Cerebellar nuclear complex (tissue), 1 donor: ENCODE measurements at places on chromosomes 2 and 18.

DNA sequence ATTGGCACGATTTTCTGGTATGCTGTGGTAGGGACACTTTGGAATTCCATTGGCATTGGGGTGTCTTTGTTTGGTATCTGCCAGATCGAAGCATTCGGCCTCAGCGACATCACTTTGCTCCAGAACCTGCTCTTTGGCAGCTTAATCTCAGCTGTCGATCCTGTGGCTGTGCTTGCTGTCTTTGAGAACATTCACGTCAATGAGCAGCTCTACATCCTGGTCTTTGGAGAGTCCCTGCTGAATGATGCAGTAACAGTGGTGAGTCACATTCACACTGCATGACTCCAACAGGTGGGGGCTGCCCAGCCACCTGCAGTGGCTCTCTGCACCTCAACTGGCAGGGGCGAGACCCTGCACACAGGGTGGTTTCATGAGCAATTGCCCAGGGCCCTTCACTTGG lies 38.4 kb downstream of the SLC9A2 start:
- DNase-seq: no peak

GRCh38 chr2:64595397-64596176 lies 58.1 kb downstream of the SERTAD2 start:
- DNase-seq: no peak

GRCh38 chr18:24130494-24130893 lies 8.4 kb upstream of the CABYR start:
- DNase-seq: no peak

- DNase-seq: no peak
Measured at GRCh38 chr2:128016620-128017019, 11.2 kb downstream of the SAP130 start.

- no peak for DNase-seq
Measured at GRCh38 chr18:63135101-63135500, 184.5 kb downstream of the BCL2 start.

- DNase-seq: no peak
Measured at GRCh38 chr2:58019229-58019628, 27.4 kb upstream of the VRK2 start.

DNA sequence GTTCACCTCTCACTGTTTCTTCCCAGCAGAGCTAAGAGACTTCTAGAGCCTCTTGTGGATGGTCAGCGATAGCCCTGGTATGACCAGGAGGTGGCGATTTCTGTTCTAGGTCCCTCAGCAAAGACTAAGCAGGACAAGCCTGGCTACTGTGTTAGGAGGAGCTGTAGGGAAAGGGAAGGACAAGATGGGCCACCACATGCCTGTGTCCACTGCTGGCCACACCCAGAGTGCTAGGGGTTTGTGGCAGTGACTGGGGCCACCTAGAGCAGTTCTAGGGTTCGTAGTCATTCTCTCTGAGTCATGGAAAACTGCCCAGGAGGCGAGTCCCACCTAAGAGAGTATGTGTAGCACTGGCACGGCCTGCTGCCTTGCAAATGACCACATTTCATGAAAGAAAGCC lies 179.4 kb downstream of the ALPK2 start:
- no peak for DNase-seq

DNA sequence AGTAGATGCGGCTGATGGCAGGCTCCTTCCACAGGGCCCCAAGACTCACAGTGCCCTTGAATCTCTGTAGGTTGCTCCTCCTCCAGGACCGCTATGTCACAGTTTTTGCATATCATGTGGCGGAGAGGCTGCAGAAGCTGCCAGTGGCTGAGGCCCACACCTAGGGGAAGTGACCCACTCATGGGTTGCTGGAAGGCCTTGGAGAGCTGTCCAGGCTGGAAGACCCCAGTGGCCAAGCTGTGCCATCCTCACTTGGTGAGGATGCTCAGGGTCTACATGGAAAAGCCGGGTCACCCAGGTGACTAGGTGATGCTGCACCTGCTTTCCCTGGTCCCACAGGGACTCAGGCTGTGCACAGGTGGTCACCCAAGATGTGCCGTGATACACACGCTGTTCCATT lies 90.6 kb downstream of the SEPTIN10 start:
- DNase-seq: no peak

DNA sequence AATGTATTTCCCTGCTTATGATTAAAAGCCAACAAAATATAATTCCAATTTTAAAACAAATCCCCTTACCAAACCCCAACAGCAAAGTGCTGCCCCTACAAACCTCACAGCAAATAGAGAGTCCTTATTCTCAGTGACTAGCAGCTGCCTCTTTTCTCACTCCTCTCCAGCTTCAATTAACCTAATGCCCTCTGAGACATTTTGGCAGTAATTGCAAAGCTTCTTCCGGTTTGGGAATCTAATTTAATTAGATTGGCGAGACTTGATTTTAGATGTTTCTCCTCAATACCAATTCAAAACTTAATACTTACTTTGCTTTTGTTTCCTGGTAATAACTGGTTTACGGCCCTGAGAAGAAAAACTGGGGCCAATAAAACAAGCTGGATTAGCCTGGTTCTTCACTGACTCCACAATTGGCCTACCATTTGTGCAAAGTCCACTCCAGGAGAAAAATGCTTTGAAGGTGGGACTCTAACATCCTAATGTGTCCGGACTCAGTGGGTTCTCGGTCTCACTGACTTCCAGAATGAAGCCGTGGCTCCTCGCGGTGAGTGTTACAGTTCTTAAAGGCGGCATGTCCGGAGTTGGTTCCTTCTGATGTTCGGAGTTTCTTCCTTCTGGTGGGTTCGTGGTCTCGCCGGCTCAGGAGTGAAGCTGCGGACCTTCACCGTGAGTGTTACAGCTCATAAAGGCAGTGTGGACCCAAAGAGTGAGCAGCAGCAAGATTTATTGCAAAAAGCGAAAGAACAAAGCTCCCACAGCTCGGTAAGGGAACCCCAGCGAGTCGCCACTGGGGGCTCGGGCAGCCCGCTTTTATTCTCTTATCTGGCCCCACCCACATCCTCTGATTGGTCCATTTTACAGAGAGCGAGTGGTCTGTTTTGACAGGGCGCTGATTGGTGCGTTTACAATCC lies 52.8 kb downstream of the SLC35F5 start:
- DNase-seq: no peak

DNA sequence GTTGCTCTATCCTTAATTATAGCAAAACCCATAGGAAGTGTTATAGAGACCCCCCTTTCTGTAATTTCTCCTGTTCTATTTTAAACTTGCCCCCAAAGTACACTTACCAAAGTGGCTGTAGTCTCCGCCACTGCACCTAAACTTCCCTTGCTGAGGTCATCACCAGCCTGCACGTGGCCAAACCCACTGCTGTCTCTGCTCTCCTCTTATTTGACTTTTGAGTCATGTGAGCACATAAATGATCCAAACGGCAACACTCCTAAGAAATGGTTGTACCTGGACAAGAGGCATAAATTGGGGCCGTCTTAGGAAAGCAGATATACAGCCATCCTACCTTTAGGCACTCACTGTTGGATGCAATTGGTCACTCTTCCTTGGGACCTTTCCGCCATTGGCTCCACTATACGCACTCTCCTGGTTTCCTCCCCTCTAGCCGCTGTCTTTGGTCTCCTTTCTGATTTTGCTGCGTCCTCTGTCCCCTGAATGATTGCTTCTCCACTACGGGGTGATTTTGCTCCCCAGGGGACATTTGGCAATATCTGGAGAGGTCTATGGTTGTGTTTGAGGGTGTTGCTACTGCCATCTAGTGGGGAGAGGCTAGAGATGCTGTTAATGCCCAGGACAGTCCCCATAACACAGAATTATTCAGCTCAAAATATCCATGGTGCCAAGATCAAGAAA lies 19.2 kb upstream of the IL36G start:
- DNase-seq: no peak

DNA sequence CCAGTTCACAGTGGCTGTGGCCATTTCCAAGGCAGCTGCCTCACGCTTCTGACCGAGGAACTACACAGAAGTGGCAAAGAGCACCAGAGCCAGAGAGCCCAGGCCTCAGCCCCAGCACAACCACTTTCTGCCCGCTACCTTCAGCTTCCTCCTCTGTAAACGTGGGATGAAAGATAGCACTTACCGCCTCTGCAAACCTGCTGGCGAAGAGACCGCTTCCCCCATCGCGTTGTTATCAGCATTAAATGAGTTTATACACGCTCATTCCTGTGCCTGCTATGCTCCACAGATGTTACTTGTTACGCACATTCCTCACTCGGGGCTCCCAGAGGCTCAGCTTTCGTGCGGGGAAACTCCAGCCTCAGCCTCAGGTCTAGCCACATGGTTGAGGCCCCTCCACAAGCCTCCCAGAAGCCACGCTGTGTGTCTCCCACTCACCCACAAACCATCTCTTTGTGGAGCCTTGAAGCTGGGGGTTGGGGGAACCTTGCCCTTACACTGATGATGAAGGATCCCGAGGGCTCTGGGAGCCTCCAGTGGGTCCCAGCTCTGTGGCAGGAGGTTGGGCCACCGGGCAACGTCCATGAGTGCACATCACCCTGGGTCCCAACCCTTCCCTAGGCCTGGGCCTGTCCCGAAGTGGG lies 63.3 kb upstream of the SMAD7 start:
- no peak for DNase-seq

GRCh38 chr2:8779795-8780671 lies 57.4 kb downstream of the KIDINS220 start:
- no peak for DNase-seq

- DNase-seq: no peak
Measured at GRCh38 chr2:44926957-44927356, 14.5 kb upstream of the SIX3 start.

DNA sequence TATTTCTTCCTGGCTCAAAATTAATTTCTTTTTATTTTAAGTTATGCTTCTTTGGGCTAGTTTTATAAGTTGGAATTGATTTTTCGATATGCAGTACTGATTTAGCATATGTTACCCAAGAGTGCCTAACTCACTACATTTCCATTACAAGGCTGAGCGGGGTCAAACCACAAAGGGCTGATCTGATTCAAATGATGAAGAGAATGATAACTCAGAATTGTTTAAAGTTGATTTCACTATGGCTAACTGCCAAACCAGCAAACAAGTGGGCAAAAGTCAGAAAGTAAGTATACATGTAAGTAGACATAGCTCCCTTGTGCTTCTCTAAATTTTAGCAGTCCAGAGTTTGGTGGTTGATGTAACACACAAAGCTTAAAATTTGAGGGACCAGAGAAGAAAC lies 35.6 kb downstream of the RAD51AP2 start:
- DNase-seq: no peak

DNA sequence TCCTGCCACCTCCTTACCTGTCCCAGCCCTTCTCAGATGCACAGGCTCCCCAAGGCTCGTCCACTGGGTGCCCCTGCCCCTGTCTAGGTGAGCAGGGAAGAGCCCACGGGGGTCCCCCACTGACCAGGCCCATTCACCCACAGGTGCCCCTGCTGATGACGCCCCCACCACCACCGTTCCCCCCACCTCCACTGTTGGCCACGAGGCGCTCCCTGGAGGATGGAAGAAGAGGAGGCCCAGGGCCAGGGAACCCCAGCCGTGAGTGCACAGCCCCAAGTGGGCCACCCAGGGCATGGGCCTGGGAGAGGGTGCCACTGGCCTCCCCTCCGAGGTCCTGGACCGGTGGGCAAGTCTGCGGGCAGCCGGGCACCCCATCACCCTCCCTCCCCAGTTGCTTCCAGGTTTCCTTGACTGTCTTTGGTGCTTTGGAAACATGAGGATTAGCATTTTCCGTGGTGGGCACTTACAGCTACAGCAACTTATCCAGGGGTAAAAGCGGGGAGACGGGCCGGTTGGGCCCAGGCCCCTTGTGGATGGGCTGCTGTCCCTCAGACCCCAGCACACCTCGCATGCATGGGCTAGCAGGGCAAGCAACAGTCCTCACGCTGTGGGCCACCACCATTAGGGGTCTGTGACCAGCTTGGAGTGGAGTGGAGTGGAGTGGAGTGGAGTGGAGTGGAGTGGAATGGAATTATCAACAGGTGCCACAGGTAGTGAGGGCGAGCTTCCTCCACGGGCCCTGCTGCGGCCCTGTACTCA lies 13.2 kb upstream of the KLHL30 start:
- no peak for DNase-seq

GRCh38 chr2:58429014-58429875 lies 188.1 kb upstream of the FANCL start:
- DNase-seq: no peak

DNA sequence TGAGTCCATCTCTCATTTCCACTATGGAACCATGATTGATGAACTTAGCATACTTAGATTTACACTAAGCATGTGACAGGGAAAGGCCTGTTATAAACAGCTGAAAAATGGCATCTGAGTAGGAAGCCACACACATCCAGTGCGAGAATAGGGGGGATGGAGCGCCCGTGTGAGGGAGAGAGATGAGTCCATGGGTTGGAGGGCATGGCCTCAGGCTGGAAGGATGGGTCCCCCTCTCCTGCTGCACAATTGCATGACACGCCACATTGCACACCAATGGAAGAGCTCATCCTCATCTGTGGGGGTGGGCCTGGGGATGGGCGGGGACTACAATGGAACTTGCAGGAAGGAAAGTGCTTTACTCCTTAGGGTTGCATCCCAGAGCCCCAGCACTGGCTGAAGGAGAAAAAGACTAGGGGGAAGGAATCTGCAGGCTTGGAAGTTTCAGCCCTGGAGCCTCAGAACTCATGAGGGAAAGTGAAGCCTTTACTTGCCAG lies 46.4 kb upstream of the CXCR4 start:
- DNase-seq: no peak

DNA sequence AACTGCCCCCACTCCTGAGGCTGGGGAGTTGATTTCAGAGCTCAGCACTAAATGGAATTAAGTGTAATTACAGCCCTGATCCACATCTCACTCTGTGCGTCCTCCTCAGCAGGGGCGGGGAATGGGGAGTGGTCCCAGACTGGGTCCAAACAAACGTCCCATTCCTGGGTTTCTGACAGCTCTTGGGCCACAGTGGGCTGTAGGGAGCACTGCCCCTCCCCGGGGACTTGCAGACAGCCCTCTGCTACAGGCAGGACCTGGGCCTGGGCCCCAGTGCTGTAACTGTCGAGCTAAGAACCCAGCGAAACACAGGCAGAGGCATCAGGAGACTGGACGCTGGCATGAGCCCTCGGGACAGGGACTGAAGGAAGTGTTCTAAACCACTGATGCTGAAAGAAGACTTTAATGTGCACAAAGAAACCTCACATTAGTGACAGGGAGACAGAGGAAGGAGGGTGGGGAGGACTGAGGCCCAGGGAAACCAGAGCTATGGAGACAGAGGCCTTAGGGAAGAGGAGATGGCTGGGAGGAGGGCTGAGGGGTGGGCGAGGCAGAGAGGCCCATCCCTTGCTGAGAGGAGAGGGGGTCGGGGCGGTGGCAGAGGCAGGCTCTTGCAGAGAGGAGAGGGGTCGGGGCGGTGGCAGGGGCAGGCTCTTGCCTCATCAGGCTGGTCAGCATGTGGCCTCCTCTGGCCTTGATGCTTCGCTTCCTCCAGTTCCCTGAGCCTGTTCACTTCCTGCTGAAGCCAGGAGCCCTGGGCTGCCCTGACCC lies 5.8 kb upstream of the SEMA4C start:
- no peak for DNase-seq
